Thoracic aorta endothelial cell (primary cell): ENCODE measurements at places on chromosomes 7 and 10. TPM values are rescaled to one million over a fixed set of nuclear protein-coding genes. Genes with fewer than 3 reads are reported as not detected.

Gene SPDYE3
- not detected in 2 replicates for total RNA-seq

Gene CRPPA
- 2.2 and 2.3 TPM in 2 replicates for total RNA-seq

Gene TMEM176A
- not detected in 2 replicates for total RNA-seq

Gene DNAH11
- 1.5 and 4.2 TPM in 2 replicates for total RNA-seq

Gene EXOC4
- 114 and 133 TPM in 2 replicates for total RNA-seq

Gene RPEL1
- 0.07 and 0.27 TPM in 2 replicates for total RNA-seq

Gene SFMBT2
- 0.66 and 4.2 TPM in 2 replicates for total RNA-seq

Gene PRKAR2B
- 122 and 148 TPM in 2 replicates for total RNA-seq

Gene TMEM176B
- not detected in 2 replicates for total RNA-seq

Gene AOAH
- not detected in 2 replicates for total RNA-seq
